Psoas muscle (tissue), 8 donors: ENCODE measurements at places on chromosomes 2 and 18.

DNA sequence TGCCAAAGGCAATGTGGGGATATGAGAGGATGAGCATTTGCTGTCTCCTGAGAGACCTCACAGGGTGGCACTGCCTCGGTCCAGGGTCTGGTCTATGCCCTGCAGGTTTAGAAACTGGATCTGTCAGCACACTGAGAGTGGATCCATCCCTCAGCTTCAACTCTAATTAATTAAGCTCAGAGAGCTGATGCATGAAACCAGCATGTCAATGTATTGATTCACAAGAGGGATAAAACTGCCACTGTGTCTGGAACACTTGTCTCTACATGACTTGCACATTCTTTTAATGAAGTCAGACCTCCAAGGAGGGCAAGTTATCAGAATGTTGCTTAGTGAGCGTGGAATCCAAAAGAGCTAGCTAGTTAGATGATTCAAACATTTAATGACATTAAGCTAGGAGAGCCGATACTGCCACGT, 22.5 kb upstream of the POLE4 start:
- no peak for DNase-seq

DNA sequence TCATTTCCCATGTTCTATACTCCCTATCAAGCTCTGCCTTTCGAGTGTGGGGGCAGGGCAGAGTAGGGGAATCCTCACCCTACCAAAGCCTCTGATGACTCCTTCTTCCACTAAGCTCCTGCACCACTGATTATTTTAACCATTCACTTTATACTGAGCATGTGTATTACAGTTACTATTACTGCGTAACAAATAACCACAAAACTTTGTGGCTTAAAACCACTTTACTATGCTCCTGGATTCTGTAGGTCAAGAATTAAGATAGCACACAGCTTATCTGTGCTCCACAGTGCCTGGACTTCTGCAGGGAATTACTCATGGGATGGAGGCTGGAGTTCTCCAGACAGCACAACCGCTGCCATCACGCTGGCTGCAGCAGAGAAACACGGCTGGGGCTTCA, 117.4 kb upstream of the DNAJC10 start:
- DNase-seq, result no peak

DNA sequence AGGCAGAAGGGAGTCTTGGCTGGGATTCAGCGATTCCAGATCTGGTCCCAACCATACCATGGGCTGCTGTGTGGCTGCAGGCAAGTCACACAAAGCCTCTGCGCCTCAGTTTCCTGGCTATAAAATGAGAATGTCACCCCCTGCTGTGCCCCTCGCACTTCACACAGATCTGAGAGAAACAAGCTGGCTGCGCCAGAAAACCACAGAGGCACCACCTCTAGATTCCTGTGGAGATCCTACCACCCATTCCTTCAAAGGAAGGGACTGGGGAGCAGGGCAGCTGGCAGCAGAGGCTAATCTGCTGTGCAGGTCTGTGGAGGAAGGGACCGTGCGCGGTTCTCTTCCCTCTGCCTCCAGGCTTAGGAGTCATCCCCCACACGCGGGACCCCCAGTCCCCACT, 19.8 kb downstream of the NEURL3 start:
- no peak for DNase-seq

DNA sequence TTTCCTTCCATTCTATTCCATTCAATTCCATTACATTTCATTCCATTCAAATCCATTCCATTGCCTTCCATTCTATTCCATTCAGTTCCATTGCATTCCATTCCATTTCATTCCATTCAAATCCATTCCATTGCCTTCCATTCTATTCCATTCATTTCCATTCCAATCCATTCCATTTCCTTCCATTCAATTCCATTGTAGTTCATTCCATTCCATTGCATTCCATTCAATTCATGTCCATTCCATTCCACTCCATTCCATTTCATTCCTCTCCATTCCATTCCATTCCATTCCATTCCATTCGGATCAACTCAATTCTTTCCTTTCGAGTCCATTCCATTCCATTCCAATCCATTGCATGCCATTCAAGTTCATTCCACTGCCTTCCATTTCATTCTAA, 1128.3 kb downstream of the RPIA start:
- no peak for DNase-seq

DNA sequence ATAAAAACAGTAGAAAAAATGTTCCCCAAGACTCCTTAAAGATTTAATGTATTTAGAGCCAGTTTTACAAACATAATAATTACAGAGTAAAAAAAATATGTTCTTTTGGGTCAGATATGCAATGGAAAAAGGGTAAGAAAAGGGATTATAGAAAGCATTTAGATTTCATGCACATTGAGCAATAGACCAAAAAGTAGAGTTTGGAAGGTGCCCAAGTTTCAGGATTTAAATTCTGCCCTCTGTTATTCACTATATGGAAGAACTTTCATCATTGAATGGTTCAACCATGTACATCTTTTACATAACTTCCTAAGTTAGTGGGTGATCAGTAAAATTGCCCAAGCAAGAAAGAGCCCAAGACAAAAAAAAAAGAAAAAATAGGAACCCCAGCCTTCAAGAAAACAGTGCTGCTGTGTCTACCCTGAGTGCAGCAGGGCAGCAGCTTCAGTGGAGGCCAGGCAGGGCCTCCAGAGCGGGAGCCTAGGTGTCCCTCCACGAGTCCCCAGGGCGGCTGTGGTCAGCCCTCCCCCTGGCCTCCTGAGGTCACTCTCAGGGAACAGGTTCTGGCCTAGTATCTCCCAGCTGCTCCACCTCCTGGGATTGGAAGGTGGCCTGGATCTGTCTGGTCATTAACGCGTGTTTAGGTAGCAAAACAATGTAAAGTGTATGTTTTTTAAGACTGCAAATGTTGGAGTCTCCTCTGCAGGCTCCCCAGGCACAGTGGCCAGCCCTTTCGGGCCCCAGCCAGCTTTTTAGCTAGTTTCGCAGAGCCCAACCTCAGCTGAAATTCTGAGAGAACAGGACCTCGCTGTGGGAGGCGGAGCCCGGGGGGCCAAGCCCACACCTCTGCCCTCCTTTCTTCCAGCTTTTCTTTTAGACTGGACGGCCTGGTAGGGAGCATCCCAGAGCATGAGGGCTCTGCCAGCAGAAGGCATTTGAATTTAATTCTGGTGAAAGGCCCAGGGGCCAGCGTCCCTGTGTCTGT, 77.3 kb downstream of the TEX51 start:
- DNase-seq, result no peak

GRCh38 chr2:240918258-240919091, 12.3 kb downstream of the CROCC2 start:
- DNase-seq, result peak; percentile 45

DNA sequence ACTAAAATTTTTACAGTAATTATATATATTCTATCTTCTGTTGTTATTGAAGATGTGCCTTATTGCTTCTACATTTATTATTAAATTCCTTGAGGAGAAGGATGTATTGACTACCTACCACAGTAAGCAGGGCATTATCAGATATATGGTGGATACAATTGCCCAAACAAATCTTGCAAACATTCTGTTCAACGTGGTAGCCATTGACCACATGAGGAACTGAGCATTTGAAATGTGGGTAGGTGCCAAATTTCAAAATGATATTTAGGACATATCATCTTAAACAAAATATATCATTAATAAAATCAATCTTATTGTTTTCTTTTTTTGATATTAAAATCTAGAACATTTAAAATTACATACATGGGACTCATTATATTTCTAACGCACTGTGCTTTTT, 11.1 kb downstream of the SCN3A start:
- no peak for DNase-seq

DNA sequence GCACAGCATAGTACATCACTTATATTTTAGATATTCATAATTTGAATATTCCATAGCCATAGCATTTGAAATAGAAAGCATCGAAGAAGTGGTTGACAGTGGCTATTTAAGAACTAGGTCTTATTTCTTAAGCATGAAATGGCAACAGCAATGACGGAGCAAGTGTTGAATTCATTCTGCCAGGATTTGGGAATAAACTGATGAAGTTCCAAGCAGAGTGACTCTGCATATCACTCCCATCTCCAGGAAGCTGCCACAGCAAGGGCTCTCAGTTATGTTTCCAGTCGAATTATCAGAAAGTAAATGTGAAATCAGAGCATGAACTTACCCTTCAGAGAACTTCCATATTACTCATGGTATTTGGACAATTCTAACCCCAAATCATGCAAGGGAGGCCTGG, 208.1 kb downstream of the IKZF2 start:
- no peak for DNase-seq

GRCh38 chr2:1721706-1722646, 22.3 kb downstream of the PXDN start:
- DNase-seq, result no peak

GRCh38 chr18:30175621-30176225, 866.8 kb downstream of the DSC3 start:
- DNase-seq, result no peak

GRCh38 chr2:241816431-241817121, 7.6 kb downstream of the NEU4 start:
- DNase-seq, result peak; percentile 58

GRCh38 chr2:173431191-173431590, 76.5 kb downstream of the CDCA7 start:
- no peak for DNase-seq

DNA sequence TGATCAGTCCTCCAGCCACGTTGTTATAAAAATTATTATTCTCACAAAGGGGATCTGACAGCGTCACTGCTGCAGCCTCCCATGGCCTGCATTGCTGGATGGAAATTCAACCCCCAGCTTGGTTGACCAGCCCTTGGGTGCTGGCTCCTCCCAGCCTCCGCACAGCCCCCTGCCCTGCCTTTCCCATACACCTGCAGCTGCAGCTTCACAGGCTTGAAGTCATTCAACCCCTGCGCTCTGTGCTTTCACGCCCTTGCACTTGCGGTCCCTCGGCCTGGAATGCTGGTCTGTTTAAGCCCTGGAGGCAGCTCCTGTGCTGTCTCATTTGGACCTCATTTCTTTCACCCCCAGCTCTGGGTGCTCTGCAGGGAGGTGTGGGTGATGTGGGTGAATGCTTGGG, 860 bp upstream of the CD8A start:
- DNase-seq, result no peak

DNA sequence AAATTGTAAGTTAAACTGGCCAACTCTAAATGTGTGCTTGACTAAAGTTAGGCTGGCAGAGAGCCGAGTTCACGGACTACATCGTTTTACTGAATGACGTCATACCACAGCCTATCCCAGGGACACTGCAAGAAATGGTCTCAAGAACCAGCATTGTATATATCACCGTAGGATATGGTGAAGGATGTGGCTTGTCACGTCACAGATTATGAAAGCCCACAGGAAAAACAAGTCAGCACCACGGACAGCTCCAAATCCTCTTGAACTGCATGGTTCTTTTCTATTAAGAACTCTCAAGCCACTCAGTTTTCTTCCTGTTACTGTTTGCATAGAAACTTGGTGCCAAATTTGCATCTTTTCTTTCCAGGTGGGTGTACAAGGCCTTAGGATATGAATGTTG, 85.1 kb upstream of the ACAA2 start:
- DNase-seq, result peak; percentile 24

GRCh38 chr18:12376034-12376753, 833 bp downstream of the AFG3L2 start:
- DNase-seq, result no peak

- no peak for DNase-seq
Observed at GRCh38 chr2:15273452-15273851, 287.7 kb downstream of the NBAS start.

- DNase-seq, result no peak
Observed at GRCh38 chr2:96463119-96463518, 42.0 kb downstream of the NEURL3 start.

DNA sequence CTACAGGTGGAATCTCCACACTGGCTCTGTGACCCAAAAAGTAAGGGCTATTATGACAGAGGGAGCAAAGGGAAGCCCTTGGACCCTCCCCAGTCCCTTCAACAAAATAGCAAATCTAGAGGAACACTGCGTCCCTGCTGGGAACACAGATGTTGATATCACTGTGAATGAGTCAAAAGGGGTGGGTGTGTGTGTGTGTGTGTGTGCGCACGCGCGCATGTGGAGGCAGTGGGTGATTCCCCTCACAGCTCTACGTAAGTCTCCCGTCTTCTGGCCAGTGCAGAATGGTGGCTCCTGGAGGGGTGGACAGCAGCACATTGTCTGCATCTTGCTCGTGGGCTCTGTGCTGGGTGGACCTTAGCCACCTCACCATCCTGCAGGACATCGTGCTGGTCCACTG, 7.8 kb upstream of the C2orf72 start:
- DNase-seq, result no peak

DNA sequence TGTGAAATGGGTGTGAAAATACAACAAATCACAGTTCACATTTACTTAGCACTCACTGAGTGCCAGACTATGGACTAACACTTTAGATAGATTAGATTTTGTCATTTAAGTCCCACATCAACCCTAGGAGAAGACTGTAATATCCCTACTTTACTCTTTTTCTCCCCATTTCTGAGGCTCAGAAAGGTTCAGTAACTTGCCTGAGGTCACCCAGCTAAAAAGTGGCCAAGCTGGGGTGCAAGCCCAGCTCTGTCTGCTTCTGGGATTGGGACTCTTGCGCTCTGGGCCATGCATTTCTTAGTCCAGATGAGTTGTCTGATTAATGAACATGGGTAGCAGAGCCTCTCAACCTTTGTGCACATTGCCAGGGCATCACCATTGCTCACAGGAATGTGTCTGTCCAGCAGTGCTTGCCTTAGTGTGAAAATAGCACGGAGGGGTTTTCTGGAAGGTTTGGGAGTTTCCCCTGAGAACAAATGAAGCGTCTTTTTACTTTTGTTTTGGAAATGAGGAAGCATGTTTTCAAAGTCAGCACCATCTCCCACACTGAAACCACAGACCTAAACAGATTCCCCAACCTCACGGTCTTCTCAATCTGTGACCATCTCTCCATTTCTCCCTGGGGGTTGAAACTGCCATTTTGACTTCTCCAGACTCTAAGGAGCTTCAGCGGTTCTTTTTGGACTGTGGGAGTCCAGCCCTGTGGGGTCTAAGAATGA, 31.9 kb downstream of the NRP2 start:
- no peak for DNase-seq

GRCh38 chr2:231421051-231421580, 25.6 kb downstream of the B3GNT7 start:
- no peak for DNase-seq

DNA sequence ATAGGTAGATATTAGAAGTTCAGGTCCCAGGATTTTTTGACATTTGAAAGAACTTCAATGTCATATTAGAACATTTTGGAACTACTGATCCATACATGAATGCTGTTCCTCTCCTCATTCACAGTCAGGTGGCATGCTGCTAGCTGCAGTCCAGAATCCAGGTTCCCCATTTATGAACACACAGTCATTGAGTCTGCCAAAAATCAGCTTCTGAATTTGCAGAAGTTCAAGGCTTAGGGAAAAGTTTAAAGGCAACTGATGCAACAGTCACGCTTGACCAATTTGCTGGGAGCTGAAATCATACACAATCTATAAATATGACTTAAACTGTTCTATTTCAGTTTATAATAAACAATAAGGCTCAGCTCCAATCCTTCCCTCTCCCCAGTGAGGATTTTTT, 17.3 kb upstream of the TTR start:
- no peak for DNase-seq

- DNase-seq, result no peak
Observed at GRCh38 chr2:30455114-30455738, 8.2 kb downstream of the LCLAT1 start.

DNA sequence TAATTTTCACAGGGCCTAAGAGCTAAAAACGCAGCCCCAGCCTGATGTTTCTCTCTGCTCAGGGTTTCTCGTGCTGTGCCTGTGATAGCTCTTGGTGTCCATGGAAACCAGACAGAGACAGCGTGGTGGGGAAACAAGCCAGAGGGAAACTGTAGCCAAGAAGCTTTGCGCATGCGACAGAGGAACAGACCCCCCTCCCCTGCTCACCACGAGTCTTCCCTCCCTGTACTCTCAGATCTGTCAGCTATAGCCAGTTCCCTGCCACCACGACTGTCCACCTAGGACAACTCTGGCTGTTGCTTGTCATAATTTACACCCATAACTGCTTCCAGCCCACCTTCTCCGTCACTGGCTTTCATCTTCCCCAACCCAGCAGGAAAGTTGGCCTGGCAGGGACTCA, 13.2 kb upstream of the DNAJC27 start:
- DNase-seq, result no peak
